ENCODE measurements at places on chromosomes 3 and 15.

GRCh38 chr3:127218454-127218922, 25.6 kb downstream of the PRR23E start:
- DNase-seq: no peak

GRCh38 chr3:47418167-47419082, 37.6 kb downstream of the PTPN23 start:
- DNase-seq: no peak

DNA sequence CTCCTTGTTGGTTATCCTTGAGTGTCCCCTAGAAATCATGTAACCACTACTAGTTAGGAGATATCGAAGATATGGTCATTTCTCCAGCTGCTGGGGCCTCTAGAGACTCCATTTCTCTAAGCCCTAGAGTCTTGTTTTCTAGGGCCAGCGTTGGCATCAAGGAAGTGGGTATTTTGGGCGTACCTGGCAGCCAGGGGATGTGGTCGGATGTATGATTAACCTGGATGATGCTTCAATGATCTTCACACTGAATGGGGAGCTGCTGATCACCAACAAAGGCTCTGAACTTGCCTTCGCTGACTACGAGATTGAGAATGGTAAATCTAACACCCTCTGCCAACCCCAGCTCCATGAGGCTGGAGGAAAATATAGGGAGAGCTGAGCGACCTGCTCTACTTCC, 325.5 kb downstream of the RYR3 start:
- DNase-seq: no peak

GRCh38 chr15:71005895-71006294, 109.4 kb upstream of the THSD4 start:
- DNase-seq: no peak

- no peak for DNase-seq
These were observed 138.0 kb downstream of the SRGAP3 start for GRCh38 chr3:9111417-9111816.

DNA sequence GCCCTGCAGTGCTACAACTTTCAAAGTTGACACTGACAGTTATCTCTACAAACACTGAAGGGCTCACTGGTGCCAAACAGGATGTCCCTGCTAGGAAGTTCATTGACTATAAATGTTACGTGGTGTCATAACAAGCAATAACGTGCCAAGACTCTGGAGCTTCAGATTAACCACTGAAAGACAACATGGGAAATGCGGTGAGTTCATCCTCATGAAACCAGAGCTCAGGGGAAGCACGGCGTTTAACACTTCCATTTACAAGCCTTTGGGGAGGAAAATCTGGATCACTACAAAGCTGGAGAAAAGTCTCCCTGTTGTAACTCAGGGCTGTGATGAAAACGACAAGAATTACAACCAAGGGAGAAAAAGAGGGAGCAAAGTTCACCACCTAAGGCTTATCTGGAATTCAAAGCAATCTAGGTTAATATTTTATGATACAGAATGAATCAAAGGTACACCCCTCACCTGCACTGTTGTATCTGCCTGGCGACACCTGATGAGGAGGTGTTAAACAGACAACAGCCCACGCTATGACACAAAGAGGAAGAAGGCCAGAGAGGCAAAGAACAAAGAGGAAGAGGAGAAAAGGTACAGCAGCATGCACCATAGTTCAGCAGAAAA, 27.0 kb downstream of the SHQ1 start:
- DNase-seq: no peak

- DNase-seq: no peak
These were observed 4.5 kb upstream of the MYRIP start for GRCh38 chr3:39804951-39805350.

GRCh38 chr3:99868311-99868646, 50.6 kb downstream of the CMSS1 start:
- DNase-seq: no peak

DNA sequence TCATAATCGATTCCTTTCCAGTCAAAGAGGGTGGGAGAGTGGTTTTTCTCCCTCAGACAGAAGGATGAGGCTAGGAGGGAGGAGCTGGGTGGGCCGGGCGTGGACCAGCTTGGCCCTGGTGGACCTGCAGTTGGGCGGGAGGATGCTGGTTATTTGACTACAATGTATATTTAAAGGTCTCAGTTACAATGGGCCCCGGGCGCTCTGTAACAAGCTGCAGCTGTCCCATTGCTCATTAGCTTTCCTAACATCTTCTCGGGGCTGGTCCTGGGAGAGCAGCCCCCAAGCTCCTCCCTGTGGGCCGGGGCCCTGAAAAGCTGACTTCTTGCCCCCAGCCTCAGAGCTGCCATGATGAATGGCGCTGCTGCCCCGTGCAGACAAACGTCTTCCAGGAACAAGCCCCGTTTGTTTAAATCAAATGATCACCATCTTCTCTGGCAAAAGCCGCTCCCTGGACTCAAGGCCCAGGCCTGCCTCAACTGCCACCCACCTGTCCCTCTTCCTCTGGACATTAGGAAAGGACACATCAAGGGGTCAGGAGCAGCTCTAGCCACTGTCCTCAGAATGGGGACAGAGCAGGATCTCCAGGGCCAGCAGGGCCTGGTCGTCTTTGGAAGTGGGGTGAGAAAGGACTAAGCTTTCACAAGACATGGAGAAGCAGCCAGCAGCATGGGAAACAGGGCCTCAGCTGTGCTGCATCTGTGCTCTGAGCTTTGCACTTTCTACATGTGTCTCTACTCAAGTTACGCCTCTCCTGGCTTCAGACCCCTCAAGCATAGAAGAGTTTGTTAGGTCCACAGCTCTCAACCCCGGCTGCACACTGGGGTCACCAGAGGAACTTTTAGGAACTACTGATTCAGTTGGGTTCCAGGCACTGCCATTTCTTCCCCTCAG, 38.6 kb downstream of the MAGEF1 start:
- no peak for DNase-seq

DNA sequence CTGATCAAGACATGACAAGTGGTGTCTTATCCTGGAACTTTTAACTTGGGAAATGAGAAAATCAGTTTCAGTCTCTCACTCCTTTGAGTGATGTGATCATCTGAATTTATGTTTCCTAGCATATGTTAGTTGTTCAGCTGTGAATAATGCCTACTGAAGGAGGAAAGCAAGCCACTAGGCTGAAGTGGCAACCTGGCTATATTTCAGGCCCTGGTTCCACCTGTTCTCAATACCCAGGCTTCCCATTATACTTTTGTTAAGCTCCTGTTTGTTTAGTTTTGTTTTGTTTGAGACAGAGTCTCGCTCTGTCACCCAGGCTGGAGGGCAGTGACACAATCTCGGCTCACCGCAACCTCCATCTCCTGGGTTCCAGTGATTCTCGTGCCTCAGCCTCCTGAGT, 243.8 kb downstream of the ALCAM start:
- no peak for DNase-seq

DNA sequence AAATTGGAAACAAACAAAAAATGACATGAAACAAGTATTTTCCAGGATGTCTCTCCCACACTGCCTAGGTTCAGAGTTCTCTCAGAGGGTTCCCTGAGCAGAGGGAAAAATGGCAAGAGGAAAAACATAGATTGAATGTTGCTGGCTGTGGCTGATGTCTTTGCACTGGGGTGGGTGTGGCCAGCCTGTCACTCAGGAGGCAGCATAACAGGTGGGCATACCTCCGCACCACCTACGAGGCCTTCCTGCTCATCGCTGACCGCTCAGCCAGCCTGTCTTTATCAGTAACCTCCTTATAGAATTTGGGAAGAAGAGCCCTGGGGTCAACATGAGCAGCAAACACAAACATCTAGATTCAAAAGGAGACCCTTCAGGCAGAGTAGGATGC, 216.6 kb upstream of the UMPS start:
- no peak for DNase-seq

- no peak for DNase-seq
These were observed 31.7 kb downstream of the AKAP13 start for GRCh38 chr15:85412066-85412465.

DNA sequence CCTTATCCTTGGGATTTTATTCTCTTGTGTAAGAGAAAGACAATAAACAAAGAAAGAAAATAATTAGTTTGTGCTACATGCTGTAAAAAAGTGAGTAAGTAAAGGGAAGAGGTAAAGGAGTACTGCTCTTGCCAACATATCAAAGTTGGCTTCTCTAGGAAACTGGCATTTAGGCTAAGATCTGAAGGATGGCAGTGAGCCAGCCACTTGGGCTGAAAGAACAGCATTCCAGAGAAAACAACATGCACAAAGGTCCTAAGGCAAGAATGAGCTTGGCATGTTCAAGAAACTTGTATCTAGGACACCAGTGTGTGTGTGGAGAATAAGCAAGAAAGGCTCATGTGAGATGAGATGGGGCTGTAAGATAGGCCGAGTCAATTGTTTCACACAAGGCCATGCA, 245.5 kb upstream of the MANF start:
- no peak for DNase-seq

DNA sequence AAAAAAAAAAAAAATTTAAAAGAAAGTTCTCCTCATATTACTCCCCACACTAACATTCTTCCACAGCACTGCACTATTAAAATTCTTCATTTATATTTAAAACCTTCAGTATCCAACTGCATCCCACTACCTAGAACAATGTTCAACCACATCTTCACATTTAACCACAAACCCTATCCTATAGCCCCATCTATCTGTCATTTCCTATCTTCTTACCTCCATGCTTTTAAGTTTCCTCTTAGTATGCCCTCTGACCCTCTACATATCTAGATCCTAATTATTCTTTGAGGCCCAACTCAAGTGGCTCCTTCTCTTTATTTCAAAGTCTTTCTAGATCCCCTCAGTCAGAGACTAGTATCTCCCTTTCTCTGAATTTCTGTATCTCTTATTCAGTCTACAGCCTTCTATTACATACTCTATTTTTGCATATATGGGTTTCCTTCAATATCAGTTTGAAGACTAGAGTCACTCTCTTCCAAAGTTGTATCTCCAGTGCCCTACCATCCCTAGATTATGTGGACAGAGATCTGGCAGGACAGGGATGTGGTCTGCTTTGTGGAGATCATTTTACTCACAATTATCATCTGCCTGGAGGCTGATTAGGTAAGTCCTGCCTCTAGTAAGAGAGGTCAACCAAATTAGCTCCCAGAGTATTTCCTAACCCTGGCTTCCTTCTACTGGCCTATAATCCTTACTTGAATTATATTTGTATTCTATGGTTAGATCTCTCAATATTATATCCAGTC, 1.4 kb downstream of the CIAO2A start:
- DNase-seq: no peak

GRCh38 chr15:96470681-96471310, 140.3 kb downstream of the NR2F2 start:
- DNase-seq: no peak

DNA sequence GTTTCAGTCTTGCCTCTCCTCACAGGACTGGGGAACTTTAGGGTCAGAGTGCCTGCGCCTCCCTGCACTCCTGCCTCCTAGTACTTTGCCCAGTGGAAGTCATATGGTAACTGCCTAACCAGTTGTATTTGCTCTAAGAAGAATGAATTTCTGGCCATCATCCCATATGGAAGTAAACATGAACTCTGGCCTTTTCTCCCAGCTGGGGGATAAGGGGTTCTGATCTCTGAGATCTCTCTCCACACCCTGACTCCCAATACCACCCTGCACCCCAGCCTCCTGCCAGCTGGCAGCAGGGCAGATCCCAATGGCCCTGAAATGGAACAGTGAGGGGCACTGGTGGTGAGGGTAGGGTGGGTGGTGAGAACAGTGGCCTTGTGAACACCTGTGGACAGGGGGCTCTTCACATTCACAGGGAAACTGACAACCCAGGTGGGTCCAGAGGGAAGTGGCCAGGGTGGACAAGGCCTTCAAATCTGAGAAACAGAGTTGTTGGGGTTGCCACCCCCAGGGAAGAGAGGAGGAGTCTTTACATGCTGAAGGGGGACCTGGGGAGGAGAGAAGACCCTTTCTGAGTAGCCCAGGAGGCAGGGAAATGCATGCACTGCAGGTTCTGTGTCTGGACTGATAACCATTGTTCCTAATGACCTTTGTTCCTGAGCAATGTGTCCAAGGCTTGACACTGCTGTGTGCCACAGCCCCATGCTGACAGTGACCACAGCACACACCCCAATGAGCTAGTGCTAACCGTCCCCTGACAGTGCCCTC, 36.9 kb downstream of the RHCG start:
- no peak for DNase-seq

DNA sequence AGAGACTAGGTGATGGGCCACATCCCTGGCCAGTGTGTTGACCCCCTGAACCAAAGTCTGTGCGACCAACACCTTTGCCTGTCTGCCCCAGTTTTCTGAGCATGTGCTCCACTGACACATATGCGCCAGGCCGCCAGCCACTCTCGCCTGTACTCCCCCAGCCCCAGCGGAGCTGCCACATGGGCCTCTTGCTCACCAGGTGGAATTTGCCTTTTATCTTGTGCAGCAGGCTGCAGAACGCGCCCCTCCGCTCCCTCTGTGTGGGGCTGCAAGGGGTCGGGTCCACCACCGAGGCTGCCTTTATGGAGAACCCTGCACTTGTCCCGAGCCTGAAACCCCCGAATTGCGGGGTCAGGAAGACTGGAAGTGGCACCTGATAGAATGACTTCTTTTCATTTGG, 405.7 kb upstream of the NPAP1 start:
- DNase-seq: no peak

- no peak for DNase-seq
These were observed 10.0 kb downstream of the BHLHE40 start for GRCh38 chr3:4988983-4989834.

DNA sequence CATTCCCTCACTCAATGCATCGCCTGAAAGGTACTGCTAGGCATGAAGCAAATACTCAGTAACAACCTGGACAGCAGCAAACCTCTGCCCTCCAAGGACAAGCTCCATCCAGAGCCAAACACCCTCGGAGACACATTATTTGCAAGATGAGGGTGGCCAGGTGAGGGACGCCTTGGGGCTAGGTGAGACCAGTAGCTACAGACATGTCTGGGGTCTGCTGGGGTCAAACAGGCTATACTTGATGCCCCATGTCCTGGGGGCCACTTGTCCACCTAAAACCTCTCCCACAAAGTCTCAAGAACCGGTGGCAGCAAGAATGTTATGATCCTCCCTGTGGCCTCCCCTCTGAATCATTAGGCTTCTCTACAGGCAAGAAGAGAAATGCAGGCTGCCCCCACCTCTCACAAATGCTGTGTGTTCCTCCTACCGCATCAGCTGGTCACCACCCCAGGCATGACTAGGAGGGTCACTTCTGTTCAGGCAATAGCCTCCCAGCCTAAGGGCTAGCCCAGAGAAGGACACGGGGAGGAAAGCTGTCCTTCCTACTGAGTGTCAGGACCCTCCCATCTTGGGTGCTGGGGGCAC, 54.3 kb downstream of the TBC1D2B start:
- DNase-seq: no peak

GRCh38 chr15:90402767-90403166, 14.7 kb downstream of the IQGAP1 start:
- DNase-seq: no peak

- DNase-seq: no peak
These were observed 134.8 kb upstream of the MEF2A start for GRCh38 chr15:99430881-99431401.

GRCh38 chr3:49298511-49298910, 21.5 kb upstream of the C3orf62 start:
- no peak for DNase-seq

Data from stimulated activated CD4-positive, alpha-beta T cell treated with anti-CD3 and anti-CD28 coated beads, TNF-alpha, amount 100 ng/mL, for 48 hours (primary cell).